ENCODE measurements at places on chromosomes 5 and 9.

GRCh38 chr9:84424931-84425330, 84.4 kb upstream of the SLC28A3 start:
- no peak for DNase-seq

- DNase-seq: no peak
These were observed 46.5 kb downstream of the MARCHF3 start for GRCh38 chr5:126983874-126984266.

- no peak for DNase-seq
These were observed 52.3 kb upstream of the MOCS2 start for GRCh38 chr5:53161876-53162275.

DNA sequence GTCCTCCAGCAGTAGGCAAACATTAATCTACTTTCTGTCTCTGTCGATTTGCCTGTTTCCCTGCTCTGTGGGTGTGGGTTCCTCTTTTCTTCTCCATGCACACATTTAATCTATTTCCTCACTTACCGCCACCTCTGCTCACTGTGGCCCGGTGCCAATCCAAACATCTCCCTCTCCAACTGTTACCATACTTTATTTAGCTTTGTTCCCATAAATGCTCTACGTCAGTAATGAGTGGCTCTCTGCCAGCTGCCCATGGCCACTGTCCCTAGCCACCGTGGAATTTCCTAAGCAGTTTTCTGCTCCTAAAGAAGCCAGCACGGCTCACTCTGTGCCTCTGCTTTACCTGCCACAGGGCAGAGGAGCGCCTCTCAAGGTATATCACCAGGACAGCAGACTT, 19.5 kb upstream of the GOLPH3 start:
- peak; percentile 89 for DNase-seq

GRCh38 chr9:91944711-91945110, 5.3 kb downstream of the ROR2 start:
- no peak for DNase-seq

DNA sequence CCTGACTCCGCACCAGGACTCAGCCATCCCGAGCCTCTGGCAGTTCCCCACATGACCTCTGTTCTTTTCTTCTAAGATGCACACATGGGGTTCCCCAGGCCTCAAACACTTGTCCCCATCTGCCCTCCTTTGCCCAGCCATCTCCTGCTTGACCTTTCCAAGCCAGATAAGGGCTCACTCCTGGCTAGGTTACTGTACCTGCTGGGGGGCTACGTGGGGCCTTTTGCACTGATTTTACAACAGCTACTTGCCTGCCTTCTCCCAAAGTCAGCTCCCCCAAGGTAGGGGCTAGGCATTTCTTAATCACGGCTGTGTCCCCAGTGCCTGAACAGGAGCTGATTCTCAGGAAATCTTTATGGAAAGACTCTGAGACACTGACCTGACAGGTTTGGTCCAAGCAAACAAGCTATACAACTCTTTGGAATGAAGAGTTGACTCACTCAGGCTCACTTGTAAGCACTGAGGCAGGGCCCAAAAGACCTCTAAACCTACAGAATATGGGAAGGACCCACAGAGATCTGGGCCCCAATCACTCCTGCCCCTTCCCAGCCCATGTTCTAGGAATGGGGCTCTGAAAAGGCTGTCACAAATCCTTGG, 2.5 kb downstream of the MACROH2A1 start:
- DNase-seq: no peak

DNA sequence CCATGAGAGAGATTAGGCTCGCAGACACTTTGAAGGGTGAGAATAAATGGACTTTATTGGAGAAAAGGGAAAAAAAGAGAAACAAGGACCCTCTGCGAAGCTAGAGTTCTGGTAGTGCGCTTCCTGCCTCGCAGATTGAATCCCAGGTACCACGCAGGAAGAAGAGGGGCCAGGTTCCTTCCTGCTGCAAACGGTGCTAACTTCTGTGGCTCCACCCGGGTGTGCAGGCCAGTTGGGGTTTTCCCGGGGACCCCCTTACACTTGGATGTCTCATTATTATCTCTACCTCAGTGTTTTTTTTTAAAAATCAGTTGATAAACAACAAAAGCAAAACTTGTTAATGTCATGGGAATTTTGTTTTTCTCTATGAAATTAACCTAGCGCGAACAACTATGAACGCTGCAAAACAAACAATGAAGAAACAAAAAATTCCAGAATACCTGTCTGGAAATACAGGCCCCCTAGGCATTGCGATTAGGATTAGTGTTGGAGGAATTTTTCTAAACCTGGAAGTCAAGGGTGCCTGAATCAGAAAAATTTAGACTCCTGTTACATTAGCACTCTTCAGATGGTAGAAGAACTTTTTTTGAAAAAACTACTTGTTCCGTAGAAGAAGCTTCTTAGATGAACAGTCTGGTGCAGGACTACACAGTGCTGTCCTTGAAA, 414.5 kb downstream of the MAN2A1 start:
- DNase-seq: no peak

- DNase-seq: no peak
These were observed 373.3 kb downstream of the CHSY3 start for GRCh38 chr5:130277522-130277921.

DNA sequence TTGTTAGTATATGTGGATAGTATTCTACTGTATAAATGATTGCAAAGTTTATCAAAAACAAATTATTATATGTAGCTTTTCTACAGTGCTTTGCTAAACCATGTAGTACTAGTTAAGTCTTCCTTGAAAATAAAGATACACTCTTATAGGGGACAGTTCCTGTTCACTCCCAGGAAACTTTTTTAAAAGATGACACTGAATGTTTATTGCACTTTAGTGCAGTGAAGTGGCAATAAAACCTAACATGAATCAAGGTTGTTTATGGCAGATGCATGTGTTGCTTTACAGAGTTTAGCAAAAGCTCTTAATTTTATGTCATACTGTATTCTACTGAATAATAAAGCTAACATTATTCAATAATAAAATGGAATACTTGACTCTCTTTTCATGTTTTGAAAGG, 51.7 kb downstream of the GABRA1 start:
- DNase-seq: no peak

DNA sequence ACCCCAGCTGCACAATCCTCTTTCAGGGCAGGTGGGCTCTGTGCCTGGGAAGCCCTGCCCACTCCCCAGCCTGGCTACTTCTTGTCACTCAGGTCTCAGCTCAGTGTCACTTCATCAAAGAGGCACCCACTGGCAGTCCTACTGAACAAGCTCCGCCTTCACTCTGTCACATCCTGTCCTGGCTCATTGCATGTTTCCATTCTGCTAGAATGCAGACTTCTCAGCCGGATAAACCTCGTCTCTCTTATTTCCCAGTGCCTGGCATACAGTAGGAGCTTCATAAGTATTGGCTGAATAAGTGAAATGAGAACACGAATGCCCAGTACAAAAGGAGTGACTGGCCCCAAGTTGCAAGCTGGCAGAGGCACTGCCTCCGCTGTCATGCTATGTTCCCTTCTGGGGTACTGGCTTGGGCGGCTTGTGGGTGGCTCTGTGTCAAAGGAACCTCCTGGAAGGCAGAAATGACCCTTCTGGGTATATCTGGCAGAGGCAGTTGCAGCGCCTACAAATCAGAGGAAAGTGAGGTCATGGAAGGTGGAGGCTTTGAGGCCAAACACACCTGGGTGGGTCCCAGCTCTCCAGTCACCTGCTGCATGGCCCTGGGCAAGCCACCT, 98.3 kb upstream of the PHYKPL start:
- no peak for DNase-seq

GRCh38 chr5:94830520-94830919, 212.1 kb downstream of the SLF1 start:
- no peak for DNase-seq

DNA sequence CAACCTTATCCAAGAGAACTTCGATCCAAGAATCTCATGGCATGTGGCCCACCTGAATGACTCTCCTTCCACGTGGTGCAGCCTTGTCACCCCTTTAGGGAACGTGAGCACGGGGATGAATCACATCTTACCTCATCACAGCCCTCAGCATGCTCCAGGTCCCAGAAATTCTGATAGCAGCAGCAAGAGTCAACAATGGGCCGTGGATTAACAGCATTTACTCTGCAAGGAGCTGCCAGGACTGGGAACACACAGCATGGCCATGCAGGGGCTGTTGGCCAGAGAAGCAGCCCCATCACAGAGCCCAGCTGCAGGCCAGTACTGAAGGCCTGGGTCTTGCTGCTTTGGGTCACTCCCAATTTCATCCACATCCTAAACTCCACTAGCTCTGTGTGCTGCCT, 150.4 kb downstream of the C5orf15 start:
- DNase-seq: peak; percentile 74

GRCh38 chr5:54049963-54050362, 260.4 kb downstream of the ARL15 start:
- DNase-seq: no peak

- DNase-seq: no peak
These were observed 1.6 kb downstream of the B4GALT1 start for GRCh38 chr9:33165263-33166151.

DNA sequence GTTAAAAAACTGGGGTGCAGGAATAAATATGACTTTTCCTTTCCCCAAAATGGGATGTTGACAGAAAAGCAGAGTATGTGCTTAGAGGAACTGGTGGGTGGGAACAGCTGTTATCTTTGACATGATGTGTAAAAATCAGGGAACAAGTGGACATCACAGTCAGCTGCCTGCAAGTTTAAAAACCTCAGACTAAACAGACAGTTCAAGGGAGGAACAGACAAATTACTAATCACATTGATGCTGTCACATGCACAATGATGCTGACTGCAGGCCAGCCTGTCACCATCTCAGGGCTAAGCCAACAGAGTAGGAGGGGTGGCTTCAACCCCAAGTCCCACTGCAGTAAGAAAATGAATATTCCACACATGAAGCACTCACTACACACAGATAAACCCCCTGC, 38.2 kb upstream of the UBAP2 start:
- no peak for DNase-seq

- no peak for DNase-seq
These were observed 609.6 kb downstream of the HINT1 start for GRCh38 chr5:130555429-130555828.

- DNase-seq: no peak
These were observed 899 bp upstream of the RAPGEF6 start for GRCh38 chr5:131635684-131636572.

GRCh38 chr9:36840898-36841536, 193.1 kb downstream of the PAX5 start:
- DNase-seq: no peak

DNA sequence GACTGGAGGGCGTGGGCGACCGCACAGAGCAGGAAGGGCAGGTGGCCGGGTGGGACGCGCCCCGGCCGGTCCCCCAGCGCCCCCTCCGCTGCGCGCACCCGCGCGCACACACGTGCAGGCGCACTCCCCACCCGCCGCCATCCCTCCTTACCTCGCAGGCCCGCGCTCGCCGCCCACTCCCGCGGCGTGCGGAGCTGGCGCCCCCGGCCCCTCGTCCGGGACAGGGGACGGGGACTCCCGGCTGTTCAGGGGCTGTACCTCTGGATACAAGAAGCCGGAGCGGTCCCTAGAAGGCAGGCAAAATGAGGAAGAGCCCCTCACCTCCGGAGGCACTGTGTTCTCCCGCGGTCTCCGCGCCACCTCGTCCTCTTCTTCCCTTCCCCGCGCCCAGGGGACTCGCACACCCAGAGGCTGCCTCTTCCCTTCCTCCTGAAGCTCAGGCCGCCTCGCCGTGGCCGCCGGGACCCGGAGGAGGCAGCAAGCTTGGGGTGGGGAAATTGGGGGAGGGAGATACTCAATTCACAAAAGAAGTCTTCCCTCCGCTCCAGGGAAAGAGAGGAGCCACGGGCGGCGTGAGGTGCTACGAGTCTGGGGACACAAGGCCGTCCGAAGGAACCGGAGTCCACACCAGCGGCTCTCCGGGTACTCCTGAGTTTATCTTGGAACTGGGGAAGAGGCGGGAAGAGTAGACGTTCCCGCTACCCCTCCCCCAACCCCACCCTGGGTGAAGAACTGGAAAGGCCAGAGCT, 1.4 kb upstream of the GABRB2 start:
- no peak for DNase-seq

GRCh38 chr9:35414889-35415288, 75.0 kb upstream of the RUSC2 start:
- no peak for DNase-seq

- DNase-seq: no peak
These were observed 95.1 kb downstream of the SH3TC2 start for GRCh38 chr5:148967783-148968182.

DNA sequence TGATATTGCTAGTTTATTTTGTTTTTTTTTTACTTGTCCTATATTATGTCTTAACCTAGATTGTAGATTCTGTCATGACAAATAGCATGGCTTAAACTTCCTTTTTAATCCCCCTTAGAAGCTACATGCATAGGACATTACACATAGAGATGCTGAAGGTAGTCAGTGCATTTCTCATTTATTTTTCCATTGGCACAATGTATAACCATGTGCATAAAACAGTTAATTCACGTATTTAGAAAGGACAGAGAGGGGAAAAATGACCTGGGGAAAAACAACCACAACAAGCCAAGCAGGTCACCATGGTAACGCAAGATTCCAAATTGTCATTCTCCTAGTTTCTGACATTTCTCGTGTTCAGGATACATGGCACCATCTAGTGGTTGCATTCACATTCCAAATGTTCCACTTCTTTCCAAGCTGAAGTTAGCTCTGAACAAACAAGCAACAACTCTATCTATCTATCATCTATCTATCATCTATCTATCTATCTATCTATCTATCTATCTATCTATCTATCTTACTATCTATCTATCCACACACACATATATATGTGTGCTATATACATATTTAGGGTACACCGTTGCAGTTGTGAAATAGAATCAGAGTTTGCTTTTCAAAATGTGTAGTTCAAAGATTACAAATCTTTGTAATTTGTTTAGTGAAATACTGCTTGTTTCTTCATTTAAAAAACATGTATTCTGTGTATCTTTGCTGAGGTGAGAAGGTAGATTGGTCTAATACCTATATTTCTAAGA, 487.2 kb upstream of the ST8SIA4 start:
- DNase-seq: no peak

GRCh38 chr5:117859176-117859575, 1129.2 kb downstream of the DTWD2 start:
- DNase-seq: no peak
